T47D (cell line): ENCODE measurements at places on chromosomes 1 and 21.

- no peak for DNase-seq
Measured at GRCh38 chr1:20375563-20375962, 84.9 kb downstream of the VWA5B1 start.

- DNase-seq, result peak; percentile 81
Measured at GRCh38 chr1:2548068-2548589, 8.0 kb upstream of the TNFRSF14 start.

DNA sequence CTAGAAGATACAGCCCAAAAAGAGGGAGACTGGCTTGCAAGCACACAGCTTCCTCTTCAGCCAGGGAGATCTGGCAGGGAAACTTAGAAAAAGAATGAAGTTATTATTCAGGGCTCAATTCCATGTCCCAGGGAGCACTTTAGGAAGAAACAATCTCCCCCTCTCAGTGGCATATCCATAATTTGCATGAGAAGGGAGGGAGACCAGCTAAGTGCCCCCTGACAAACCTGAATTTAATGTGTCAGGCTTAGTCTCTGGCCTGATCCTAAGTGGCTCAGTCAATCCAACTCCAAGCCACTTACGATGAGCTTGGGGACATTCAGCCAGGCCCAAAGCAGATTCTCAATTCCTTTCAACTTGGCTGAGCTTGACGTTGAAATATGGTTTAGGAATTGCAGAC lies 17.7 kb upstream of the KCND3 start:
- no peak for DNase-seq

DNA sequence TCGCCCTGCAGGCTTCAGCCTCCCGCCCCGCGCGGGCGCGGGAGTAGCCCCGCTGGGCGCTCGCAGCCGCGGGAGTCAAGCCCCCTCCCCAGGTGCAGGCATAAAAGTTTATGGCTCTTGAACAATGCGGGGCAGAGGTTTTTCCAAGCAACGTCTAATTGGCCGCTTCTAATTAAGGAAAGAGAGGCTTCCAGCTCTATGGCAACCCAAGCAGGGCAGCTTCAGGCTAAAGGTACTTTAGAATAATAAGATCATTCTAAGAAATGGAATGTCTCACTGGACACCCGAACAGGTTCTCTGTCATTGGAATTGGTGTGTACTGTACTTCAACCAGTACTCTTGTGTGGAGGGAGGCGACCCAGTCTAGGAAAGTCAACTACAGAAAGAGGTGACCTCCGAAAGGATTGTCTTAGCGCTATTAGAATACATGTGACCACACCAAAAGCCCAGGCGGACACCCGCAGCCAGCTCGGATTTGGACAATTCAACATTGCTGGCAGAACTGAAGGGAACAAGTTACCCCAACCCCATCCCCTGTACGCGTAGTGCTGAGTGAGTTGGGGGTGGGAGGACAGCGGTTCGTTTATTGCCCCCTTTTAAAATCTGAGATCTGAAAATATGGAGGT lies 12.5 kb downstream of the NR5A2 start:
- DNase-seq, result peak; percentile 22

GRCh38 chr1:109933856-109934711 lies 23.4 kb downstream of the CSF1 start:
- no peak for DNase-seq

- DNase-seq, result no peak
Measured at GRCh38 chr21:45225041-45225740, 62.5 kb downstream of the POFUT2 start.

DNA sequence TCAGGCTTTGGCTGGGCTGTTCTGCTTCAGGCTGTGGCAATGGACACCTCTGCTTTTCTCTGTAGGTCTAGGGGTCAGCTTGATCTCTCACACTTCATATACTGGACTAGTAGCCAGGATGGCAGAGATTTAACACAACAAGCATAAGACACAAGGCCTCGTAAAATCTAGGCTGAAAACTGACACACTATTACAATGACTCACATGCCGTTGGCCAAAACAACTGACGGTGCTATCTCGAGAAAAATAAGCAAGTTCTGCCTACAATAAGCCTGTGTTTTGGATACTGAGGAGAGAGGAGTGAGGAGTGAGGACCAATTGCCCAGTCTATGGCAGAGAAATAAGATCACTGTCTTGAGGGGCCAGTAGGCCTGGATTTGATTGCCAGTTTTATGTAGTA lies 840.7 kb upstream of the ADAMTS5 start:
- DNase-seq, result no peak

GRCh38 chr1:156726549-156727226 lies 1.6 kb upstream of the METTL25B start:
- peak; percentile 59 for DNase-seq

- no peak for DNase-seq
Measured at GRCh38 chr1:11914024-11914423, 12.2 kb downstream of the KIAA2013 start.

DNA sequence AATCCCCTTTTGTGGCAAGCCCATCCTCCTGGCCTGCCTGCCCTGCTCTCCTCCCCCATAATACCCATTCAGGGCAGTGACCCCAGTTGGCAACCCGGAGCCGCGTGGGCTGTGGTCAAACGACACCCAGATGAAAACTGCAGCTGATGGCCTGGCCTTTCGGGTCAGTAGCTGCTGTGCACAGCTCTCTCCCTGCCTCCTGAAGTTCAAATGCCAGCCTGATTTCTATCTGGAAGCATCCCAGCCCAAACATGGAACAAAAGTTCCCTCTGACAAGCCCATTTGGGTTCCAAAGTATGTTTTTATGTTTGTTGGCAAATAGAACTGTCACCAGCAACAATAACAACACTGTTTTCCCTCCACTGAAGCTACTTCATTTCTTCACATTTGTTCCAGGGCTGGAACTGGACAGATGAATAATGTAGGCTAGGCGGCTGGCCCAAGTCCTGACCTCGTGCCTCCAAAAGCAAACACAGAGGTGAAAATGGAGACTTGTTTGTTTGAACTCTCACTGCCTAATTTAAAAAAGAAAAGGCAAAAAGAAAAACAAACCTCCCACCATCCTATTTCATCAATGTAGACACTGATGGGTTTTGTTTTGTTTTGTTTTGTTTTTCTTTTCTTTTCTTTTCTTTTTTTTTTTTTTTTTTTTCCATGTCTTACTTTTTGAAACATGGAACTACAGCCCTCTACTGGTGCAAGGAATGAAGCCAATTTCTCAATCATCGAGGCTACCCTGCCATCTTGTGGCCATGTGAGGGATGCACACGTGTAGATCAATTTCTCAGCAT lies 179.0 kb downstream of the ADSS2 start:
- DNase-seq, result peak; percentile 20

- no peak for DNase-seq
Measured at GRCh38 chr1:26378088-26378878, 5.7 kb upstream of the ZNF683 start.

GRCh38 chr1:2644171-2644570 lies 11.4 kb upstream of the MMEL1 start:
- DNase-seq, result no peak

DNA sequence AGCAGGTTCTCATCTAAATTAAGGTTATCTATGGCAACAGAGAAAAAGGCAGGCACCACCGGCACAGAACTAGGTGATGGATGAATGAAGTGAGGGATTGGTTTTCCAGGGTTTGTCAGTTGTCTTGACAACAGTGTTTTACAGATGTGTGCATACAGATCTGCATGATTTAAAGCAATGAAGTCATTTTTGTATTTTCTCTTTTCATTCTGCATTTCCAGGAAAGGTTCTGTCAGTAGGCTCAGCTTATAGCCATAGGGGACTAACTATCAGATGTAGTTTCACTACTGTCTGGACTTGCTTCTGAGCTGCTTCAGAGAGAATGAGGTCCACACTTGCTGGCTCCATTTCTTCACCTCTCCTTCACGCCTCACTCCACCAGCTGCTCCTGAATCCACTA lies 98.2 kb upstream of the LMO4 start:
- no peak for DNase-seq

DNA sequence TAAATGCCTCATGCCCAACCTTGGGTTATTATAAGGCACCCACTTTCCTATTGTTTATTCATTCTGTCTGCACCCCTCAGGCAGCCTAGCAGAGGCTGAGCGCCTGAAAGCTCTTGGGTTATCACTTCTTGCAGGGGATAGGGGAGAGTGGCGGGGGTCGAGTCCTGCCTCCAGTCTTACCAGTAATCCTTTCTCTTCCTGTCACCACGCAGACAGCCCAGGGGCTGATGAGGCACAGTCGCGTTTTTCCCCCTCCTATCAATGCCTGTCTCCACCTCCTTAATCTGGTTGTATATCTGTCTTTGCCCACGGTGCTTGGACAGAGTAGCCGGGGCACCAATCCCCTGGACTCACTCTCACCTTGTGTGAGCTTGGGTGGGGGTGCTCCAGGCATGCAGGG lies 733.1 kb downstream of the MATN1 start:
- DNase-seq, result no peak

DNA sequence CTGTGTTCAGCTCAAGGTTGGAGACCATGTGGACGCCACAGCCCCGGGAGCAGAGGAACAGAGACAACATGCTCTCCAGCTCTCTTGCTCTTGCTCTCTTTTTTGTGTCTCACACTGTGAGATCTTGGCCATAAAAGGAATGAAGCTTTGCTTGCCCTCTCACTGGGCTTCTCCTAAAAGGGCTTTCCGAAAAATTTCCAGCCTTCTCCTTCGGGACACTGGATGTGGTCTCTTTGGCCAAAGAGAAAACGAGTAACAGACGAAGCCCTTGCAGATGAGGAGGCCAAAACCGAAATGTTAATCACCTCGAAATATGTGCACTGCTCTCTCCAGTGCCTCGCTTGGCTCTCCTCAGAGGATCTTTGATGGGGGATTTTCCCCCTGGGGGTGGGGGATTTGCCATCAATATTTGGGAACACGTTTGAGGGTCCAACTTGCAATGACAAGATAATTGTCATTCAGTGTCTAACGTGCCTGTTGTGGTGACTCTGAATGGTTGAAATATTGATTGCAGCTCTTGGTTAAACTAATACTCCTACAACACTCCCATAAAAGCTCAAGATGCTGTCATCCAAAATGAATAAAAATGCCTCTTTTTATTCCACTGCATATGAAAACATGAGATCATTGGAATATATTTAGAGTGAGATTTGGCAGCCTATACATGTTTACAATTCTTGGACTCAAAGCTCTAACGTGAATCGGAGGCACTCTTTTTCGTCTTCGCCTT lies 68.6 kb upstream of the ANGPTL1 start:
- DNase-seq, result no peak

DNA sequence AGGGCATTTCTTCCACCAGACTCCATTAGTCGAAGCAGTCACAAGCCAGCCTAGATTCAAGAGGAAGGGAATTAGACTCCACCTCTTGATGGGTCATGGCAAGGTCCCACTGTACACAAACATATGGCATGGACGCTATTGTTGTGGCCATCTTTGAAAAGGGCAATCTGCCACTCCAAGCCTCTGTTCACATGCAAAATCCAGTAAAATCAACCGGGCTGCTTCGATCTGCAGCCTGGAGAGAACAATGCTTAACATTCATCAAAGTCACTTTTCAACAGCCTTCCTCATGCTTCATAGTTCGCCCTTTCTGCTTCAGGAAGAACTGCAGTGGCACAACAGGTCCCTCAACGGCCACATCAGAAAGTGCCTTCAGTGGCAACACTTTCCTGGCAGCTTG lies 28.0 kb upstream of the GJB5 start:
- DNase-seq, result no peak

GRCh38 chr21:45611939-45612664 lies 31.4 kb upstream of the PCBP3 start:
- peak; percentile 65 for DNase-seq

GRCh38 chr1:69572921-69573320 lies 5.2 kb downstream of the LRRC7 start:
- no peak for DNase-seq

DNA sequence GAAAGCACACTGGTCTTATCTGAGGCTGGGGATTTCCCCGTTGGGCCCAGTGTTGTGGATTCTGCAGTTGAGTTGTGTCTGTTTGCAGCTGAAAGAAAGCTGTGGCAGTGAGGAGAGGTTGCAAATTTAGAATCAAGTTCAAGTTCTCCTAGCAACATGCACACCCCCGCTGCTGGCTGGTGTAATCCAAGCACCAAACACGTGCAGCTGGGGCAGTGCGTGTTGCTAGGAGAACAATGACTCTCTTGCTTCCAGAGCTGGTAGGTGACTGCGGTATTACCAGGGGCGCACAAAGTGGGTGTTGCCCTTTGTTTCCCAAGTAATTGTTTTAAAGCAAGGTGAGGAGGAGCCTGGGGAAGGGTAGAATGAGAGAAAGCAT lies 91.5 kb downstream of the IER5 start:
- no peak for DNase-seq

- DNase-seq, result no peak
Measured at GRCh38 chr1:10777749-10778574, 18.5 kb downstream of the CASZ1 start.

DNA sequence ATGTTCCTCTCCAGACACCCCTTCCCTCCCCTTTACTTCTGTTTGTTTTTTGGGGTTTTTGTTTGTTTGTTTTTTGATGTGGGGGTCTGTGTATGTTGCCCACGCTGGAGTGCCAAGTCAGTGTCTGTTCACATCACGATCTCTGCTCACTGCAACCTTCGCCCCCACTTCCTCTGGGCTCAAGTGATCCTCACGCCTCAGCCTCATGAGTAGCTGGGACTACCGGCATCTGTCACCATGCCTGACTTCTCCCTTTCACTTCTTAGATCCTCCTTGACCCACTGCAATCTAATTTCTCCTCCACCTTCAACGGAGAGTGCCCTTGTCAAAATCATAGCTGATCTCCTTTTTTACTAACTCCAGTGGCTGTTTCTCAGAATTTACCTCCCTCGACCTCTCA lies 100.7 kb upstream of the KIF26B start:
- DNase-seq, result no peak

- no peak for DNase-seq
Measured at GRCh38 chr1:3779265-3779911, 6.8 kb downstream of the SMIM1 start.

DNA sequence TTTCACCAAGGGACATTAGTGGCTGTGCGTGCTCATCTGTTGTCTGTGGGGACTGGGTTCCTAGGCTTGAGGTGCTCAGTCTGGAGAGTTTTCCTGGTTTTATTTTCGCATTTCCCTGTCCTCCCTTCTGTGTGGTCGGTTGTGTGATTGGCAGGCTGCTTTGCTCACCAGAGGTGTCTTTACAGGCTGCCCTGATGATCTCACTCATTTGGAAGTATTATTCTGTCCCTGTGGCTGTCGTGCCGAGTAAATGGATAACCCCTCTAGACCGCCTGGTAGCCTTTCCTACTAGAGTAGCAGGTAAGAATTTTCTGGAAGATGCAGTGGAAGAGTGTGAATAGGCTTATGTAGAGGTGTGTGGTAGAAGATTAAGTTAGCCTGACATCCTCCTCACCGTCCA lies 44.1 kb upstream of the HMGN1 start:
- DNase-seq, result no peak
